ENCODE measurements at places on chromosomes 1 and 21.

DNA sequence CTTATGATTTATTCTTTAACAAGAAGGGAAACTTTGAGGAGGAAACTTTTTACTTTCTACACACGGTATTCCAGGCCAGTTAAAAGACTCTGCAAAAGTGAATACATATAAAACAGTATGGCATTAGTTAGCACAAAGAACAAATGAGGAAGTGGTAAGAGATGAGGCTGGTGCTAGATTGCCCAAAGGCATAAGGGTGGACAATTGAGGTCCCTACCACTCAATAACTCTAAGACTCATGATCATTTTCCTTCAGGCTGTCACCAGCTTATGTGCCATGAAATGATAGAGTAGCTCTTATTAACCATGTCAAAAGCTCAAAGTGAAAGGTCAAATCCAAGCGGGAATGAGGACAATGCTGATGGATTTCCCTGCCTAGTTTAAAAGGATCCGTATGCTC, 124.5 kb downstream of the TBX15 start:
- no peak for DNase-seq

- DNase-seq: no peak
These were observed 5.7 kb downstream of the AK5 start for GRCh38 chr1:77287535-77287934.

GRCh38 chr1:161705537-161705936, 1.5 kb upstream of the FCRLA start:
- no peak for DNase-seq

GRCh38 chr1:109508001-109508872, 1.3 kb downstream of the AMIGO1 start:
- no peak for DNase-seq

- DNase-seq: no peak
These were observed 33.8 kb downstream of the TMCO1 start for GRCh38 chr1:165734906-165735305.

- DNase-seq: no peak
These were observed 1.5 kb downstream of the CPTP start for GRCh38 chr1:1326075-1326605.

- no peak for DNase-seq
These were observed 55.4 kb downstream of the SLC37A1 start for GRCh38 chr21:42568866-42569731.

GRCh38 chr1:61892977-61893376, 150.7 kb downstream of the PATJ start:
- no peak for DNase-seq

DNA sequence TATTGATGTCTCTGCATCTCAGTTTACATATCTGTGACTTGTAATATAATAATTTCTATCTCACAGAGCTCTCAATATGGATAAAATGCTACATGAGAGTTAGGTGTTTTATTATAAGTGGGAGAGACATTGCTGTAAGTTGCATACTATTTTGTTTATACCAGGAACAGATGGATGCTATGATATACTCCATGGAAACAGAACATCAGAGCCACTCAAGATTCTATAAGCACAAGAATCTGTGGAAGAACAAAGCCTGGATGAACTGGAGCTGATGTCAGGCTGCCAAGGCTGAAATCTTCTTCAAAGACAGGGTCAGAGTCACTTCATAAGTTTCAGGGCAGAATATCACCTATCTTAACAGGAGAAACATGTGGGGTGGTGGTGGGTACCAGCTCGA, 30.2 kb downstream of the DUSP10 start:
- DNase-seq: no peak

- no peak for DNase-seq
These were observed 31.3 kb downstream of the TRIM62 start for GRCh38 chr1:33150522-33150921.

DNA sequence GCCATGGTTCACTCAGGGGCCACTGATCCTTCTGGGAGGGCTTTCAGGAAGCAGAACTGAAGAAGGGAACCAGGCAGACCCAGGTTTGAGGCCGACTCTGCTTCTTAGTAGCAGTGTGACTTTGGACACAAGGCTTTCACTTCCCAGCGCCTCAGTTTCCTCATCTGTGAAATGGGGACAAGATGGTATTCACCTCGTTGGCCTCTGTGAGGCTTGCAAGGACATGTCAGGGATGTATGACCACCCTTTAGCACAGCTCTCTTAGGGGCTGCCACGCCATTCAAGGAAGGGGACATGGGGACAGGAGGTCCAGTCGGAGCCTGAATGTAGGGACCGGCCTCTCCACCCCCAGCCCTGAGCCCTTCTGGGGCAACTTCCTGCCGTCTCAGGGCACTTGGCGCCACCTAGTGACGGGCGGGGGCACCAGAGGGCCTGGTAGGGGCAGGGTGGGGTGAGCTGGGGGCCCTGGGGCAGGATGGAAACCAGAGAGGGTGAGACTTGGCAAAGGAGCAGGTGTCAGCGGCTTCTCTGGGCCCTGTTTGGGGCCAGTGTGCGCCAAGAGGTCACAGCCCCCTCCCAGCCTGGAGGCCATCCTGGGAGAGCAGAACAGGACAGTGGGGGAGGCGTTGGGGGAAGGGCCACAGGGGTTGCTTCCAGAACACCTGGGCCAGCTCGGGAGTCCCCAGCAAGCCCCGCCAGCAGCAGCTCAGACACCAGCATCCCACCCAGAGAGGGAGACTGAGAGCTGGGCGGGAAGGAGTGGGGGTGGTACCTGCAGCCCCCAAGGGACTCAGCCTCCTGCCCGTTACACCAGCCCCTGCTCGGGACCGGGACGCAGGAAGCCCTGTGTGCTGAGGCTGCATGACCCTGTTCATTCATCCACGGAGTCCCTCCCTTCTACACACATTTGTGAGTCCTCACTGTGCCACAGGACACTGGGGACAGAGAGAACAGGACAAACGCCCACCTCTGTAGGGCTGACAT, 102.5 kb upstream of the TARDBP start:
- peak; percentile 53 for DNase-seq

GRCh38 chr1:181010789-181011188, 11.9 kb downstream of the STX6 start:
- DNase-seq: no peak

DNA sequence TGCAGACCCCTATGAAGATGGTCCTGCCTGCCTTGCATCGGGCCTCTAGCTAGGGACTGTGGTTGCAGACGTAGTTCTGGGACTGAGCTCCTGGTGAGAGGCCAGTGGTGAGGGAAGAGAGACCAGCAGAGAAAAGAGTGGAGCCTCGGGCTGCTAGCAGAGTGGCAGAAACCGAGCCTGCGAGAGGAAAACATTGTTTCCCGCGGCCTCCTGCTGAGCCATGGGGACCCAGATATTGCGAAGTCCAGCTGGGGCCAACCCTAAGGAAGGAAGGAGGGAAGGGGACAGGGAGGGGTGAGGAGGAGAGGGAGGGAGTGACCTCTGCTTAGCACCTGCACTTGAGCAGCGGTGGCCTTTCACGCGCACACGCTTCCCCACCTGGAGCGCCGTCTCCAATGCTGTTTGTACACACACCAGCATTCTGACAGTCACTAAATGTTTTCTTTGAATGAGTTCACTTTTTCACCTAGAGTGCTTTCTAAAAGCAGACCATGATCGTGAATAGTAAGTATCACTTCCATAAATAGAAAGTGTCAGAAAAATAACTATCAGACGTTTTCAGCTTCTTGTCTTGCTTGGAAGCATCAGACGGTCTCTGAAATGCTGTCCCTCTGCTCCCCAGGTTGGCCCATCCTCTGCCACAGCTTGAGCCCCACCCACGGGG, 2.5 kb upstream of the FNDC10 start:
- DNase-seq: no peak

DNA sequence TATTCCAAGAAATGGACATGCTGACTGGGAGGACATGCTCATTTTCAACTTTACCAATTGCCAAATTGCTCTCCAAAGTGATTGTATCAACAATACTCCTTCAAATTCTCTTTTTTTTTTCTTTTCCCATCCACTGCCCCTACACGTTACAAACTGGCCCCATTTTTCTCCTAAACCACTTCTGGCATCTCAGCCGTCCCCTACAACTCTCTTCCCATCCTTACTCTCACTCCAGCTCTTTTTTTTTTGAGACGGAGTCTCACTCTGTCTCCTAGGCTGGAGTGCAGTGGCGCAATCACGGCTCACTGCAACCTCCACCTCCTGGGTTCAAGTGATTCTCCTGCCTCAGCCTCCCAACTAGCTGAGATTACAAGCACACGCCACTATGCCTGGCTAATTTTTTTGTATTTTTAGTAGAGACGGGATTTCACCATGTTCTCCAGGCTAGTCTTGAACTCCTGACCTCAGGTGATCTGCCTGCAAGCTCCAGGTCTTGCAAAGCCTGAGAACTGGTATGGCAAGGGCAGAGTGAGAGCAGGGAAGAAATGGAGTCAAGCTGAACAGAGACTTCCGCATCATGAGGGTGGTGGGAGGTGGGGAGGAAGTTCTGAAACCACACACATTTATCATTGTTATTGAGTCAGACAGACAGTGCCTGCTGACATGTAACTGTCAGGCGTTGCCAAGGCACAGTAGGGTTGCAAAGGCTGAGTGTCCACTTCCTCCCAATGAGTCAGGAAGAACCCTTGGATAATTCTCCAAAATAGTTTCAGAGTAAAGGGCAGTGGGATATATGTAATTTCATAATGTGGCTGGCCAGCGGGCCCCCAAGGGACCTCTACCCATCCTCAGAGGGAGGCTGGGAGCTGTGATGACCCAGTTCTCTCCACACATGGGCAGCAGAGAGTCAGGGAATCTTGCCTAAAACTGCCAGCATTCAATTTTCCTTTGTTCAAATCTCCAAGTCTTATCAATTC, 17.4 kb downstream of the CELA3A start:
- DNase-seq: no peak

GRCh38 chr1:47781171-47781959, 215.8 kb downstream of the TRABD2B start:
- DNase-seq: no peak

DNA sequence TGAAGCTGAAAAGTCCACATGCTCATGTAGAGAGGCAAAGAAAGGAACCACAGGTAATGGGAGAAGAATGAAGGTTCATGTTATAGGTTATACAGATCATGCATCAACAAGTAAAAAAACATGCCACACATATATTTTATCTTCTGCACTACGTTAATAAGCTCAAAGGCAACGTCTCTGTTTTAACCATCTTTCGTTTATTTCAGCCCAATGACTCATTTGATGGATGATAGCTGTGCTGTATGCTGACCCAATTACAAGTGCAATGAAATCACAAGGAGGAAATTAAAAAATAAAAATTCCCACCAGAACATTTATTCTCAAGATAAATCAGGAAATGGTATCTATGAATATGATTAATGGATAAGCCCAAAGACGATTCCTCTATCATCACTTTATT, 24.6 kb downstream of the XCL1 start:
- no peak for DNase-seq

DNA sequence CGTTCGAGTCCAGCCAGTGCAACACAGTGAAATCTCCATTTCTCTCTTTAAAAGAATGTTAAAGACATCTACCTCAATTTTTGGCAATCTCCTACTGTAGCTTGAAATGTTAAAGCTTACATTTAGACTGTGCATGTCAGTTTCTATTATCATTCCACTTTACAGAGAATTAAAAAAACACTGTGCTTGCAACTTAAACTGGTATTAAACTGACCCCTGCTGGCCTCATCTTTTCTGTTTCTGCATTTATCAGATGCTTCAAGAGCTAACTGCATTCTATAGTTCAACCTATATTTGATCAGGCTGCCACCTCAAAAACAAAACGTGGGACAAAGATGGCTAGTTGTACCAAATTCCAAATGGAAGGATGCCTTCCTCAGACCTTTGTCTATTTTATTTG, 226.5 kb downstream of the SMYD3 start:
- DNase-seq: no peak

- DNase-seq: no peak
These were observed 64.5 kb downstream of the BCAR3 start for GRCh38 chr1:93616996-93617669.

DNA sequence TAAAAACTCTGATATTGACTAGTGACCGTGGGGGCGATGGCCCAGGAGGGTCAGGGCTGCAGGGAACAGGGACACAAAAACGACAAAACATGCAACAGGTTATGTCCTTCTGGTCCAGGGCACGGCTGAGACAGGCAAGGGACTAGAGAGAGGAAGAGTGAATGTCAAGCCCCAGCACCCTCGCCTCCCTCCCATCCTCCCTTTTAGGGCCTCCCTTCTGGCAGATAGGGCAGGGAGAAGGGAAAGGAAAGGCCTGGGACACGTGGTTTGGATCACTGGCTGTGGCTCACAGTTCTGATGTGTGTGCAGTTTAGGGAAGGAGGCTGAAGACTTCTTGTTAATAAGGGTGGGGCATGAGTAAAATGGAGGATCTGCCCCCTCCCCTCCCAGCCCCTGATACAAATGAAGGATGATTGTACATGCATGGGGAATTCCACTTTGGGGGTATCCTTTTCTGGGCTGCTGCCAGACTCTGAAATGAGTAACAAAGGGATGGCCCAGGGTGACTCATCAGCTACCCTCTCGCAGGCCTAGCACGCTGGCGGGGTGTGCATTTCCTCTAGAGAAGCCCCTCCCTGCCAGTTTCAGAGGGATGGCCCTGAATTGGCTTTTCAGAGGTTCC, 14.2 kb downstream of the CAPN2 start:
- DNase-seq: no peak

- DNase-seq: no peak
These were observed 90.7 kb downstream of the RPE65 start for GRCh38 chr1:68359045-68359444.

GRCh38 chr1:8790987-8791386, 26.5 kb downstream of the RERE start:
- no peak for DNase-seq

DNA sequence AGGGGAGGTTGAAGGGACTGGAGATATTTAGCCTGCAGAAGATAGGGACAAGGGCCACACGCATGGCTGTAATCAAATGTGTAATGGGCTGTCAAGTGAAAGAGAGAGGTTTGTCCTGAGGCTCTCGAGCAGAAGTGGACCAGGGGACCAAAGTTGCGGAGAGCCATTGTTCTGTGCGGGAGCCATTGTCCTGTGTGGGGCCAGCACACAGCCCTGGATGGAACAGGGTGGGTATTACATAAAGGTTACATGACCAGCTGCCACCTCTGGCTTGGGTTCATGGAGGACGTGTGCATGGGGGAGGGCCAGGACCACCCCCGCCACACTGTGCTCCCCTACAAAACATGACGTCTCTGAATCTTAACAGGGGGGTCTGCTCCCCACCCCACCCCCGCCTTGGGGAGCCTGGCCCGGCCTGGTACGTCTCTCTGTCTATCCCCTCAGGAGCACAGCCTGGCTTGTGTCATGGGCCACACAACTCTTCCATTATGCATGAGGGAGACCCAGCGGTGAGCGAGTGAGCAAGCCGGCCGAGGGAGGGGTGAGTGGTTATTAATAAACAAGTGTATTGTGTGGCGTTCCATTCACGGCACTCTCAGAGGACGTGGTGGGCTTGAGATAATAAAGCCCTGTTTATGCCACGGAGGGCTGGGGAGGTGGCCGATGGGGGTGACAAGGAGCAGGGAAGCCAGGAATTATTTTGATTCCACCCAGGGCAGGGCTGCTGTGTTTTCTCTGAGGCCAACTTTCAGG, at the start of gene NFASC:
Gene NFASC, plus strand, starts transcription at position 703 of the 753 bp plus-strand sequence. CDS start 73,454 bp downstream, outside the sequence.
- no peak for DNase-seq

DNA sequence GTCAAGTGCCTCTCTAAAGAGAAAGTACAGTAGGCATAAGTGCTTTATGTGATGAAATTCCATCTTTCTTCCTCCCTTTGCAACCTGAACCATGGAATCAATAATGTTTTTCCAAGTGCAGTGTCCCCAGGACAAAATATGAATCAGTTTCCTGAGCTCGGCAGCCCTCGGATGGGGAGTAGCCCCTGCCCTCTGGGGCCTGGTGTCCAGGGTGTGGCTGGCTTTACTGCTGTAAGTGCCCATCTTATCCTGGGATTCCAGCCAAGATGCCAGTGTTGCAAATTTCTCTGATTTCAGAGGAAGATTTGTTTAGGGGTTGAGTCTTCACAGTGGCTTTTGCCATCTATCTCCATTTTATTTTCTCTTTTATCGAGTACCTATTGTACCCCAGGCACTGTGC, 40.5 kb upstream of the SRP9 start:
- DNase-seq: no peak

Measured in liver (tissue), 10 donors.